ENCODE measurements at places on chromosomes 5 and 9.

GRCh38 chr5:168162464-168162863 is 129.0 kb upstream of the WWC1 start:
- DNase-seq: no peak

- DNase-seq: no peak
Observed at GRCh38 chr5:17395106-17395880, 102.7 kb upstream of the TAF11L2 start.

DNA sequence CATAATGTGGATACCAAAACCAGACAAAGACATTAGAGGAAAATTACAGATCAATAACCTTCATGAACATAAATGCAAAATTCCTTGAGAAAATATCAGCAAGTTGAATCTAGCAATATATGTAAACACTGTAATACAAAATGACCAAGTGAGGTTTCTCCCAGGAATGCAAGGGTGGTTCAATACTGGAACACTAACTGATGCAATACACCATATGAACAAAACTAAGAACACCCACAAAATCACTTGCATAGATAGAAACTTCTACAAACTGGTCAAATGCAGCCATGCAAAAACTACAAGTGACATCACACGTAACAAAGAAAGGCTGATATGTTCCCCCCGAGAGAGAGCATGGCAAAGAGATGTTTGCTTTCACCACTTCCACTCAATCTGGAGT is 55.6 kb downstream of the NACC2 start:
- DNase-seq: no peak

DNA sequence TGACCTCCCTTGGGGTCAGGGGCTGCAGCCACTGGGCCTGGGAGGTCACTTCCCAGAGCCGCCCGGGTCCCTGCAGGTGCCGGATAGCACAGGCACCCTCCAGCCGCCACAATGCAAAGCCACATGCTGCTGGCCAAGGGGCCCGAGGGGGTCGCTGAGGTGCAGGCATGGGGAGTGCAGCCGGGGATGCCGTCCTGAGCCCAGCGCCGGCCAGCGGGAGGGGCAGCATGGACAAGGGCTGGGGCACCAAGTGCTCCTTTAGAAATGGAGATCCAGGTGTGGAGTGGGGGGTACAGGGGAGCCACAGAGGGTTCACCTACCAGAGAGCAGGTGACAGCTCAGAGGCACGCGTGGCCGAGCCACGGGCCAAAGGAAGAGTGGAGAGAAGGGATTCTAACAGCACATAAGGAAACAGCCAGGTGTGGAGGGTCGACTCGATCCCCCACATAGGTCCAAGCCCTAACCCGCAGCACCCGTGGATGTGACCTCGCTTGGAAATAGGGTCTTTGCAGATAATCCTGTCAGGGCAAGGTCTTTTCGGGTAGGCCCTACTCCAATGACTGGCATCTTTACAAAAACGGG is 24.7 kb downstream of the ZDHHC11B start:
- DNase-seq: no peak

- DNase-seq: peak; percentile 82
Observed at GRCh38 chr5:96807075-96807654, 580 bp downstream of the ERAP1 start.

DNA sequence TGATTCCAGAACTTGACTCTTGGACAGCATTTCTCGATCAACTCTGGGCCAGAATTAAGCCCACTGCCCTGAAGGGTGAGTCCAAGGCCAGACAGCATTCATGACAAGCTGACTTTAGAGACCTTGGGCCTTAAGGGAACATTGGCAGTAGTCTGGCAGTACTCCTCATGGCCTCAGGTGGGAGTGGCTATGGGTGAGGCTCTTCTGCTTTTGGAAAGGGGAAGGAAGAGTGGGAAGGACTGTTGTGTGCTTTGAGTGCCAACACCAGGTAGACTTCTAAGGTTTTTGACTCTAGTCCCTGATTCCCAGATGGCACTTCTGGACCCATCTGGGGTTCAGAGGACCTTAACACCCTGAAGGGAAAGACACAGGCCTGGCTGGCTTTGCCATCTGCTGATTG is 530.4 kb downstream of the ACTL7B start:
- DNase-seq: no peak
